ENCODE measurements at places on chromosomes 1 and 21.

DNA sequence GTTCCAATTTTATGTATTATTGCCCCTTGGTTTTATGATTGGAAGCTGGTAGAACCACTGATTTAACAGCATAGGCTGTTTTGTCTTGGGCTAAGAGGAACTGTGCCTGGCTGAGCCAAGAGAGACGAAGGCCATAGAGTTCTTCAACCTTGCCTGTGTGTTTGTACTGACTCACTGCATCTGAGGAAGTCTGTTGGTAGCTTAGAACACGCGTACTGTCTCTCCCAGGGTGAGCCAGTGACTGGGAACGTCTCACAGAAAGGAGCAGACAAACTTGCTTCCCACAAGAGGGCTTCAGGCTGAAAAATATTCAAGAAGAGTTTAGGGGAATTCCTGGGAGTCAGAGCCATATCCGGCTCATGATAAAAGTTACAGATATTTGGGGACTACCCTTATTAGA, 14.9 kb downstream of the TMEM51 start:
- no peak for DNase-seq

- no peak for DNase-seq
Measured at GRCh38 chr1:247548092-247548491, 842 bp upstream of the GCSAML start.

- DNase-seq: no peak
Measured at GRCh38 chr1:180948641-180949615, 36.2 kb downstream of the KIAA1614 start.

GRCh38 chr1:206600527-206600926, 11.7 kb downstream of the EIF2D start:
- DNase-seq: no peak

DNA sequence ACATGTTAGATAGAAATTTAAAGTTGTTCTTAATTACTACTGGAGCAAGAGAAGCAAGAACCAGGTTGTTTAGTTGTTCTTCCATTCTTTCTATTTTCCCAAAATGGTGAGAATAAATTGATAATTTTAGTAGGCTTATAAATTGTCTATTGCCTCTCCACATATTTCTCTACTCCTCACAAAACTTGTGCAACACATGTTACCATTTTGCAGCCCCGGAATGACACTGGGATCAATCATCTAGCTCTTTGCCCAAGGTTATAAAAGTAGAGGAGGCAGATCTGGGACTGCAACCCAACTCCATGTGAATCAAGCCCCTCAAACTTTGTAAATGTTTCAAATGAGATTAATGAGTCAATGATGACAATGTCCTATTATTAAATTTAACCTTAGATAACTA, 34.9 kb downstream of the PRMT6 start:
- DNase-seq: no peak

GRCh38 chr1:163570071-163570470, 248.3 kb downstream of the NUF2 start:
- DNase-seq: no peak

- peak; percentile 65 for DNase-seq
Measured at GRCh38 chr1:46248122-46248920, 758 bp downstream of the RAD54L start.

DNA sequence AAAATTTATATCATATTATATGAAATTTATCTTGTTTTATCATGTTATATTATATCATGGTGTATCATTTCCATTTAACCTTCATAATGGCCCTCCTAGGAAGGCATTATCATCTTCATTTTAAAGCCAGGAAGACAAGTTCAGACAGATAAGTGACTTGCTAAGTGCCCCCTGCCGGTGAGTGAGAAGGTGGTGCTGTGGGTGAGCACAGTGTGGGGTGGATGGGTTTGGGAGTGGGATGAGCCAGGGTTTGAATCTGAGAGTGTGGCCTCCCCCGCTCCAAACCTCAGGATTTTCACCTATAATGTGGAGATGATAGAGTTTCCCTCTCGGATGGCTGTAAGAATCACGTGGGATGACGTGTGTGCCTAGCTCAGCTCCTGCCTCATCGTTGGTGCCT, 108.7 kb upstream of the IGSF21 start:
- no peak for DNase-seq

- no peak for DNase-seq
Measured at GRCh38 chr1:240210026-240210425, 118.3 kb downstream of the FMN2 start.

DNA sequence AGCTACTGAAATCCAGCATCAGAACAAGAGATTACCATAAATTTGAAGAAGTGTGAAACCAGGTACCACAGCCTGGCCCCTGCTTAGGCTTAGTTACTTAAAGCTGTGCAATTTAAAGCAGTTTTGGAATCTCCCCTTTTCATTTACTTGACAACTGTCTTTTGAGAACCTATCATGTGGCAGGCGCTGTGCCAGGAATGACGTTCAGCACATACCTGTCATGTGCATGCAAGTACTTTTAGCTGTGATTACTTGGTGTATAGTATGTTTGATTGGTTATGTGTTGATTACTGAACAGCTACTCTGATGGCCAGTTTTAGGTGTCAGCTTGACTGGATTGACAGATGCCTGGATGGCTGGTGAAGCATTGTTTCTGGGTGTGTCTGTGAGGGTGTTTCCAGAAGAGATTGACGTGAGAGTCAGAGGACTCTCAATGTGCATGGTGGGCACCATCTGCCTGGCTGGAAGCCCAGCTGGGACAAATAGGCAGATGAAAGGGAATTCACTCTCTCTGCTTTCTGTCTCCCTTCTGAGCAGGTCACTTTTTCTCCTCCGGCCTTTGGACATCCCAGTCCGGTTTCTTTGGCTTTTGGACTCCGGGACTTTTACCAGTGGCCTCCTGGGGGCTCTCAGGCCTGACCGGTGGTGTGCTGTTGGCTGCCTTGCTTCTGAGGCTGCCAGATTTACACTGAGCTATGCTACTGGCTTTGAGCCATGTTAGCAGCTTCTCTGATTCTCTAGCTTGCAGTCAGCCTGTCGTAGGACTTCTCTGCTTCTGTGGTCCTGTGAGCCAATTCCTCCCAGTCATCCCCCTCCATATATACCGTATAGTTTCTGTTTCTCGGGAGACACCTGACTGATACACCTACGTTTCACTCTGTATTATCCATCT, 178.0 kb downstream of the RYR2 start:
- no peak for DNase-seq

DNA sequence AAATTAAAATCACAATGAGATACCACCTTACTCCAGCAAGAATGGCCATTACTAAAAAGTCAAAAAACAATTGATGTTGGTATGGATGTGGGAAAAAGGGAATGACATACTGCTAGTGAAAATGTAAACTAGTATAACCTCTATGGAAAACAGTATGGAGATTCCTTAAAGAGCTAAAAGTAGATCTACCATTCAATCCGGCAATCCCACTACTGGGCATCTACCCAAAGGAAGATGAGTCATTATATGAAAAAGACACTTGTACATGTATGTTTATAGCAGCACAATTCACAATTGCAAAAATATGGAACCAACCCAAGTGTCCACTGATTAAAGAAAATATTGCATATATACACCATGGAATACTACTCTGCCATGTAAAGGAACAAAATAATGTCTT, 37.2 kb downstream of the SUSD4 start:
- no peak for DNase-seq

DNA sequence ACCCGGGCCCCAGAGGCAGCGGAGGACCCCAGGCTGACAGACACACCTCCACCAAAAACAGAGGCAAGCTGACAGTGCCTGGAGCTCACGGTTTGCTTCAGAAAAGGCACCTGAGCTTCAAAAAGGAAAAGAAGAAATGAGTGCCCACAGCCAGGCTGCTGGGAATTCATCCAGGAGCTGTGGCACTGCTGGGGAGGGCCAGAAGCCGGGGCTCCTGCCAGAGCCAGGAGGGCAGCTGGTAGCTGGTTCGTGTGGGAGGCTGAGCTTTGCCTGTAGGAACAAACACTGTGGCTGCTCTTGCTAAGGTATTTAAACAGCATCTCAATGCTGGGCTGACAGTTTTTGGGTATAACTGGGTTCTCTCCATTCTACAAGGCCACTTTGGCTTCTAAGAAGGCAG, 19.5 kb downstream of the KCNJ6 start:
- DNase-seq: no peak

GRCh38 chr1:67564193-67564592, 120.8 kb upstream of the GADD45A start:
- DNase-seq: no peak

DNA sequence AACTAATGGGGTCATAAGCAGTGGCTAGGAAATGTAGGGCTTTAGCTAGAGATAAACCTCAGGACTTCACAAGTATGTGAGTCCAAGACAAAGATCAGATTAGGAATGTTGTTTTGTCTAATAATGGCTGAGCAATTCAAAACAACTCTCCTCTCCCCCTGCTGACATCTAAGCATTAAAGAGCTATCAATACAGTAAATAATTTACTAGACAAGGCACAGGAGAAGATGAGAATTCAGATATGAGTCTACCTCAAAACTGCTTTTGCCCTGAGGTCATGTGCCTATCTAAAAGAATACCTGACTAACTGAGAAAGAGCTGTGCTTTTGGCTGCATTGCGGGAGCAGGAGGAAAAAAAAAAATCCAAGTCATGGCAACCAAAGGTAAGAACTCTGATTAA, 86.8 kb downstream of the SPATA17 start:
- no peak for DNase-seq

DNA sequence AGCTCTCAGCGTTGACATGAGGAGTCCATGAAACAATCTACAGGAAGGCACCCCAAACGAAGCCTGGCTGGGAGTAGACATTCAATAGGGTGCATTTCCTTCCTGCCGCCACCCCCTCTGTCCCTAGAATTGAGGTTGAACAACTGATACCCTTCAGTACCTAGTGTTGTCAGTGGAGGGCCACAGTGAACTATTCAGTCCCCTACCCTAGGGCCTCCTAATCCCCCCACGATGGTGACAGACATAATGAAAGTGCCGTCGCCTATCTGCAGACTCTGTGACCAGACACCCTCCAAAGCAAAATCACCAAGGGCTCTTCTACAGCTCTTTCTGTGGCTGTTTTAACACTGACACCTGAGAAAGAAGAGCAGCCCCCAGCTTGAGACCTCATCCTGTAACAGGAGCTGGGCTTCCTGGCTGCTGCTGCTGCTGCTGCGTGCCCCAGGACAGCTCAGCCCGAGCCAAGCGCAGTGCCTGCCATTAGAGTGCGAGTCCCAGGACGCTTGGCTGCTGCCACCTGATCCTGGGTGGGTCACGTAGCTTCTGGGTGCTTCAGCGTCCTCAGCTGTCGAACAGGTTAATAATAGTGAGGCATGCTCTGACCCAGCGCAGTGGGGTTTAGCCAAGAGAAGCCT, 183.0 kb downstream of the ZBTB18 start:
- no peak for DNase-seq

DNA sequence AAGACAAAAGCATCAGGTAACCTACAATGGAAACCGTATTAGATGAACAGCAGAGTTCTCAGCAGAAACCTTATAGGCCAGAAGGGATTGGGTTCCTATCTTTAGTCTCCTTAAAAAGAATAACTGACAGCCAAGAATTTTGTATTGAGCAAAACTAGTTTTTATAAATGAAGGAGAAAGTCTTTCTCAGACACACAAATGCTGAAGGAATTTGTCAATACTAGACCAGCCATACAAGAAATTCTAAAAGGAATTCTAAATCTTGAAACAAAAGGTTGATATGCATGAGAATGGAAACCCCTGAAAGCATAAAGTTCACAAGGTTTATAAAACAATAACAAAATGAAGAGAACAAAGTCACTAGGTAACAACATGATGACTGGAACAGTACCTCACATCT, 58.1 kb downstream of the NEK7 start:
- DNase-seq: no peak

DNA sequence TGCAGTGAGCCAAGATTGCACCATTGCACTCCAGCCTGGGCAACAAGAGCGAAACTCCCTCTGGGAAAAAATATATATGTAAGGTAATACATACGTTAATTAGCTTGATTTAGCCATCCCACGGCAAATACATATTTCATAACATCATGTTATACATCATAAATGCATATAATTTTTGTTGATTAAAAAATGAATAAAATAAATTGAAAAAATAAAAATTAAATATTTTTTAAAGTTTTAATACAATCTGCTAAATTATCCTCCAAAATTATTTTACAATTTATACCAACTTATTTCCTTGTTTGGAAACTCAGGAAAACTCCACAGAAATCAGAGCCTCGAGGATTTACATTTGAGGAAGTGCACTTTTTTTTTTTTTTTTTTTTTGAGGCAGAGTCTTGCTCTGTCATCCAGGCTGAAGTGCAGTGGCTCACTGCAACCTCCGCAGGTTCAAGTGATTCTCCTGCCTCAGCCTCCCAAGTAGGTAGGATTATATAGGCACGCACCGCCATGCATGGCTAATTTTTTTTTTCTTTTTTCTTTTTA, 12.6 kb upstream of the IPO9 start:
- DNase-seq: no peak

DNA sequence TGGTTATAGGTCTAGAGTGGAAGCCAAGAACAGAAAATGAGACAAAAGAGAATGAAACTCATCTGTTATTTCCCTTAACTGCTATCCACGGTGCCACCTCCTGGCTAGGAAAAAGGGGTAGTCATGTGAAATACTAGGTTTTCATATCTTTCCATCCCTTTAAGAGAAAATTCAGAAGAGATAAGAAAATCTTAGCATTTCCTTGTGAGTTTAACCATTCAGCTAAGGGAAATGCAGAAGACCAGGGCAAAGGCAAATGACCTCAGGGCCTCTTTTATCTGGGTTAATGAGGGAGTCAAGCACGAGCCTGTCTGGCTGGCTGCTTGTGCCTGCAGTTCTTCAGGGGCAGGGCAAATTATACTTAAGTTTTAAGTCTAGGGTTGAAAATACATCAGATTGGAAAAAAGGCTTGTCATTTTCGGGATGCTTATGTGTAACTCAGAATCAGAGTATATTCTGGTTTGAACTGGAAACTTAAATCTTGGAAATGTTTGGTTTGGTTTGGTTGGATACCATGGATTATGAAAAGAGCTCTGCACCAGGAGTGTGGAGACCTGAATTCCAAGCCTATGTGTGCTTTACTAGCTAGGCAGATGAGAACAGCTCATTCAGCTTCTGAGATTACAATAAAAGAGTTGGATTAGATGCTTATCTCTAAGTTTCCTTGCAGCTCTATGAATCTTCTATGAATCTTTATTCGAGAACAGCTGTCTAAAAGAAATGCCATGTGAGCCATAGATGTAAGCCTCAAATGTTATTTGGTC, 19.9 kb downstream of the NIBAN1 start:
- no peak for DNase-seq

DNA sequence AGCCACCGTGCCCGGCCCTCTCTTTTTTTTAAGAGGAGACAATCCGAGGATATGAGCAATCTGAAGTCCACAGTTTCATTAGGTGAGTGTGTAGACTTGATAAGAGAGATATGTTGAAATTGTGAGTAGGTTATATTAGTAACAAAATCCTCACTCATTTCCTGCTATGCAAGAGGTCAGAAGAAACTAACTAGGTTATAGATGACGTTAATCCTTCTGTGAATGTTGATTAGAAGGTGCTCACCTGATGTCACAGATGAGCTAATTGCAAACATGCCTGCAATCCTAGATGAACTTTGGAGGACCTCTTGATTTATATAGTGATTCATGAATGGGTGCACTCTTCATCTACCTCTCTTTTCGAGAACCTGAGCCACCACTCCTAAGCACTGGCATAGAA, 29.3 kb downstream of the NTMT2 start:
- DNase-seq: no peak

- DNase-seq: no peak
Measured at GRCh38 chr1:164040754-164041153, 518.2 kb upstream of the PBX1 start.

All from ascending aorta (tissue), 2 donors.